Activated CD4-positive, alpha-beta T cell treated with anti-CD3 and anti-CD28 coated beads, Interleukin-2, Interleukin-6, amounts not matched to agents 100 ng/mL and 50 ng/mL, durations not matched to agents 16 hours and 8 hours (primary cell): ENCODE measurements at places on chromosomes 2 and 18.
A peak's percentile ranks its signal among the peaks of the same experiment; 100 is the strongest.

DNA sequence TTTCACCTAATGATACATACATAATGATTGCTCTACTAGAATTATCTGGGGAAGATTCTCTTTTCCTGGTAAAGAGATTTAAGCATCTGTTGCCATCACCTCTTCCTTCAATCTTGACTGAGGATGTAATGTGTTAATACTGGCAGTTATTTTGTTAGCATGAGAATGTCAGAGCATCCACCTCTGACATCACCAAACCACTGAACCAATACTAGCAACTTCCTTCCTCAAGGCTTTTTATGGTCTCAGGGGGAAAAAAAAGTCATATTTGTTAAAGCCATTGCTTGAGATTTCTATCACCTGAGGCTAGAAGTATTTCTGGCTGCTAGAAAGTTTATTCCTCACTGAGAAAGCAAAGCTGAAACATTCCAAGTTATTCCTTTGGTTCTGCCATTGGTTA is 48.5 kb downstream of the DSEL start:
- no peak for DNase-seq

GRCh38 chr2:218577482-218578220 is 9.0 kb downstream of the CNOT9 start:
- DNase-seq: no peak

DNA sequence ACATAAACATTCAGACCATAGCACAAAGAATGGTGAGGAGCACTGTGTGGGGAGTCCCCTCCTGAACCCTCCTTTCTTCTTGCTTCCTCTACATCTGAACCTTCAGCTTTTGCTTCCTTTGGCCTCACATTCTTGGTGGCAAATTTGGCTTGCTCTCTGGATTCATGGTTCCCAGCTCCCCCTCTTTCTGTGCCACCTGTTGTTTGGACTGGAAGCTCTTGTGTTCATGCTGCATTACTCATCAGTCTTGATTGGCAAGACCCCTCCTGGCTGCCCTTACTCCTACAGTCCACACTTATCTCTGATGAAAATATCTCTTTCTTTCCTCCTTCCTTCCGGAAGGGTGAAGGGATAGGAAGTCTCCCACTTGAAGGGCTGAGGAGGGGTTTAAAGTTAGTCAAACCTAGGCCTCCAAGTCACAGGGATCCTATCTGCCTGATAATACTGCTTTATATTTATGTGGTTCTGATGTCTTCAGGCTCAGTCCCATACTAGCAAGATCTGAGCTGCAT is 70.0 kb downstream of the MYO3B start:
- DNase-seq: no peak

DNA sequence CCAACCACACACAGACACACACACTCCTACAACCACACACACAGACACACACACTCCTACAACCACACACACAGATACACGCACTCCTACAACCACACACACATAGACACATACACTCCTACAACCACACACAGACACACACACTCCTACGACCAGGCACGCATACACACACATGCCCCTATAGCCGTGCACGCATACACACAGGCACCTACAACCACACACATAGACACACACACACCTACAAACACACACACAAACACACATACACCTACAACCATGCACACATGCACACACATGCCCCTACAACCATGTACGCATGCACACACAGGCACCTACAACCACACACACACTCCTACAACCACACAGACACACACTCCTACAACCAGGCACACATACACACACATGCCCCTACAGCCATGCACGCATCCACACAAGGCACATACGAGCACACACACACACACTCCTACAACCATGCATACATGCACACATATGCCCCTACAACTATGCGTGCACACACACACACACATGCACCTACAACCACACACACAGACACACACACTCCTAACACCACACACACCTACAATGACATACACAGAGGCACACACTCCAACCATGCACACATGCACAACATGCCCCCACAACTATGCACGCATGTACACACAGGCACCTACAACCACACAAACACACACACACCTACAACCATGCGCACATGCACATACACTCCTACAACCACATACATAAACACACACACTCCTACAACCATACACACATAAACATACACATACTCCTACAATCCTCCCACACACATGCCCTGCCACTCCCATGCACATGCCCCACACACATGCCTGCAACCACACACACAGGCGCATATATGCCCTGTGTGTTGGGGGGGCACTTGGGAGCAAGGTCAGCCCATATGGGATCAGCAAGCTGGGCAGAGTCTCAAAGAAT is 19.1 kb upstream of the TEX51 start:
- DNase-seq: no peak

- DNase-seq: peak; percentile 62
These were observed 122.8 kb downstream of the LYPD1 start for GRCh38 chr2:132547090-132547687.

- no peak for DNase-seq
These were observed 158.9 kb upstream of the MEIS1 start for GRCh38 chr2:66275984-66276383.

GRCh38 chr2:239049421-239050251 is 201.8 kb downstream of the TWIST2 start:
- DNase-seq: no peak

- DNase-seq: no peak
These were observed 222.2 kb downstream of the MYCN start for GRCh38 chr2:16162491-16163040.

DNA sequence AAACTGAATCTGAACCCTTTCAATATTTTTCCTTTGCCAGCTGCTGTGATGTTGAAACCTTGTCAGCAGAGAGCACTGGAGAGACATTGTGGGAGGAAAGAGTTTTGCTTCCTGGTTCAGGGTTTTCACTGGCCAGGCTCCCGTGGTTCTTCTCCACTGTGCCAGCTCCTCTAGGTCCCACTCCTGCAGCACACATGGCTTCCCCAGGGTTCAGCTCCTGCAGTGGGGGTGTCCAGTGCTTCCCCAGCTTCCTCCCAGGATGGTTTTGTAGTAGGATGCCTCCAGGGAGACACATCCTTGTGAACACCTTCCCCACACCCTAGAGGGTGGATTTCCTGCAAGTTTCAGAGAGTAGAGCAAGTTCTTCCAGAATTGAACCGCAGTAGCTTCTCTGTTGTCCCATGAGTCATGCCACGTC is 24.0 kb upstream of the SULT1C3 start:
- DNase-seq: no peak

- DNase-seq: peak; percentile 79
These were observed 101.9 kb downstream of the FOXI3 start for GRCh38 chr2:88350331-88351248.

DNA sequence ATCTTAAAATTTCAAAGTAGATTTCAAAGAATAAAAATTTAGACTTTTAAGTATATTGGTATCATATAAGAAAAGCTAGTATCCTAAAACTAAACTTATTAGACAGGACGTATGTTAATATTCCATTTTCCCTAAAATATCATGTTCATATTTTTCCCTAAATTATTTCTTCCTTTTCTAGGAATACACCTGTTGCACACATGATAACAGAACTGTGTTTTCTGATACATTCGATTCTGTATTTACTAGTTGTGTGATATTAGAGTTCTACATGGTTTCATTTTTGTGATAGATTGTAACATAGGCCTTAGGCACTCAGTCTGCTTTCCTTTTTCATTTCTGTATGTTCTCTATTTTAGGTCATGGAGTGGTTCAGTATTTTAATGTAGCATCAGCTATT is 10.9 kb downstream of the RBM45 start:
- no peak for DNase-seq

DNA sequence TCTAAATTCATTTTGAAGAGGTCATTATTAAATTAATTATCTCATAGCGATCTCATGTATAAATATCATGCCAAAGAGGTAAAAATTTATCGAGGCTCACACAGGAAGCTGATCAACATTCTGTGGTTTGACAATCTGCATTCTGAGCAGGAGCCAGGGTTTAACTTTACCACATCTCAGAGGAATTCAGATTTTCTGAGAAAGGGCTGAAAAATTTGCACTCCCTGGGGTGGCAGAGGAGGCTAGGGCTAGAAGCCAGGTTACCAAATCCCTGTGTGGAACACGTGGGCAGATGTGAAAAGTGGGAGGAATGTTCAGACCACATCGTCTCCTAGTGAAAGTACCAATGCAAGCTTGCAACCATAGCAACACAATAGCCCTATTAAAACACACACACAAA is 63.5 kb upstream of the CTLA4 start:
- DNase-seq: peak; percentile 86

DNA sequence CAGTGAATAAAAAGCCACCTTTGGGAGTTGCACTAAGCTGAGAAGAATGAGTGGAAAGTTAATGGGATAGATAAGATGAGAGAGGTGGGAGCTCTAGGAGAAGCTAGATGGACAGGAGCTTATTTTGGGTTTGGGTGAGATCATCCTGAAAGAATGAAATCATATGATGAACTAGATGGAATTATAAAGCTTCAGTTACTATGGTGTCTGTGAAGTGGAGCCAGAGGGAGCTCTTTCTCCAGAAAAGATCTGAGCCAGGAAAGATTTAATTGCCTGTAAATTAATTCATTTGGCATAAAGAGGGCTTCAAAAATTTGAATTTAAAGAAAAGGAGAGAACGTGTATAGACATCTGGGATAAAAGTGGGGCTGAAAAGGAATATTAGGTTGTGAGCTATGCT is 10.3 kb downstream of the DNAH6 start:
- no peak for DNase-seq

DNA sequence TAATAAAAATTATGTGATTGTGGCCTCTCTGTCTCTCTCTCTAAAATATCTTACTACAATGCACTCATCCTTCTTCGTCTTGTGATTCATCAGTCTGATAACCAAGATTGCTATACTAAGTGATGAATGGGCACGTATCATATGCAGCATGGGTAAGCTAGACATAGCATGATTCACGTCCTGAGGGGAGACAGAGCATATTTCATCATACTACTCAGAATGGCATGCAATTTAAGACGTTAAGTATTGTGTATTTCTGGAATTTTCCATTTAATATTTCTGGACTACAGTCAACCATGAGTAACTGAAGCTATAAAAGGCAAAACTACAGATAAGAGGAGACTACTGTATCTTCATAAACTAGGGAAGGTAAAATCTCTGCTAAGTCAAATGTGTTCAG is 97.0 kb upstream of the CD226 start:
- DNase-seq: peak; percentile 1

DNA sequence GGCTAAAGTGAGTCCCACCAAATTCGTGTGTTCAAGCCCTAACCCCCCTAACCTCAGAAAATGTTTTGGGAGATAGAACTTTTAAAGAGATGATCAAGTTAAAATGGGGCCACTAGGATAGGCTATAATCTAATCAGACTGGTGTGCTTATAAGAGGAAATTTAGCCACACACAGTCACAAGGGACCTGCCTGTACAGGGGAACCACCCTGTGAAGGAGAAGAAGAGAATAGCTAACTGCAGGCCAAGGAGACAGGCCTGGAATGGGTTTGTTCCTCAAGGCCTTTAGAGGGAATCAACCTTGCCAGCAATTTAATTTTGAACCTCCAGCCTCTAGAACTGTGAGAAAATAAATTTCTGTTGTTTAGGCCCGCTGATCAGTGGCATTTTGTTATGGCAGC is 36.0 kb upstream of the TANK start:
- DNase-seq: no peak

- DNase-seq: no peak
These were observed 446.9 kb upstream of the NRP2 start for GRCh38 chr2:205235434-205235833.

DNA sequence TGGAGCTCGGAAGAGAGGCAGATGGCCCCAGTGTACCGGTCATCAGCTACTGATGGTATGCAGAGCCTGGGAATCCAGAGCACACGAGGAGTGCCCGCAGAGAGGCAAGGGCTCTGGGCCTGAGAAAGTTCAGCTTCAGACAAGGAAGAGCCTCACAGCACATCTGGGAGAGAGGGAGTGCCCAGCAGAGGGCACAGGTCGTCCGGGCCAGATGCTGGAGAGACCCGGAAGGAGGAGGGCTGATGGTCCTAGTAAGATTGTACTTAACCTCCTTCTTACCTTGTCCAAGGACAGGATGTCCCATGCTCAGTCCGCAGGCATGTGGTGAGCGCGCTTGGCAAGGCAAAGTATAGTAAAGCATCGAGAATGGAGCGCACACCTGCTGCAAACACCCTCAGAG is 24.4 kb upstream of the CHMP1B start:
- DNase-seq: no peak

- DNase-seq: no peak
These were observed 285.6 kb upstream of the EPHA4 start for GRCh38 chr2:221857719-221858118.

- no peak for DNase-seq
These were observed 174.1 kb upstream of the ALPP start for GRCh38 chr2:232204457-232204931.

DNA sequence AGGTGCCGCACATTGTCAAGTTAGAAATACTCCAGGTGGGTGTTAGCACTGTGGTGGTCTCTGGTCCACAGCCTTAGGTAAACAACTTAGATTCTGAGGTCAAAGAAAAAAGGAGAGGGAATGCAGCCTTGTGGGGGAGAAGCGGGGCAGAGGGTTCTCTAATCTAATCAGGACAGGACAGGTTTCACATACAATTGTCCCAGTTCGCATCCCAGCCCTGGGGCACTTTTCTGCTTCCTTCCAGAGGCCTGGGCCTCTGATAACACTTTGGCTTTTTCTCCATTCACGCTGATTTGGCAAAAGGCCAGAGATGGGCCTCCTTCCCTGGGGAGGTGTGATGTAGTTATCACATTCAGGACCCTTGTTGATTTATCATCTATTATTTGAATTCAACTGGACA is 32.5 kb downstream of the SLC1A4 start:
- DNase-seq: no peak

- DNase-seq: no peak
These were observed 158.8 kb downstream of the NDUFA10 start for GRCh38 chr2:239866350-239866749.

DNA sequence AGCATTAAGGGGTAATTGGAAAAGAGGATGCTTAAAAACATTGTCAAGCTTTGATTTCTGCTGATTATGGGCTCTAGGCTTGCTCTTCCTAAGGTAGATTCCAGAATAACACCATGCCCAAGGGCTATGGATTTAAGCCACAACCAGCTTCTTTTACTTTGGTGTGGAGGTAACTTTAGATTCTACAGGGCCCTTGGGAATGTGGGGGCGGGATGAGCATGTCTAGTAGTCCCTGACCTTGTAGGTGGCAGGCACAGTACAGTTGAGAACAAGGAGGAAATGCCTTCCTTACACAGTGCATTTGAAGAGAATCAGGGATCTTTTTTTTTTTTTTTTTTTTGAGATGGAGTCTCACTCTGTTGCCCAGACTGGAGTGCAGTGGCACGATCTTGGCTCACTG is 364.2 kb downstream of the NYAP2 start:
- DNase-seq: no peak
